H4 (cell line): ENCODE measurements at places on chromosomes 6 and 20. TPM values are rescaled to one million over a fixed set of nuclear protein-coding genes. Genes with fewer than 3 reads are reported as not detected.

DNA sequence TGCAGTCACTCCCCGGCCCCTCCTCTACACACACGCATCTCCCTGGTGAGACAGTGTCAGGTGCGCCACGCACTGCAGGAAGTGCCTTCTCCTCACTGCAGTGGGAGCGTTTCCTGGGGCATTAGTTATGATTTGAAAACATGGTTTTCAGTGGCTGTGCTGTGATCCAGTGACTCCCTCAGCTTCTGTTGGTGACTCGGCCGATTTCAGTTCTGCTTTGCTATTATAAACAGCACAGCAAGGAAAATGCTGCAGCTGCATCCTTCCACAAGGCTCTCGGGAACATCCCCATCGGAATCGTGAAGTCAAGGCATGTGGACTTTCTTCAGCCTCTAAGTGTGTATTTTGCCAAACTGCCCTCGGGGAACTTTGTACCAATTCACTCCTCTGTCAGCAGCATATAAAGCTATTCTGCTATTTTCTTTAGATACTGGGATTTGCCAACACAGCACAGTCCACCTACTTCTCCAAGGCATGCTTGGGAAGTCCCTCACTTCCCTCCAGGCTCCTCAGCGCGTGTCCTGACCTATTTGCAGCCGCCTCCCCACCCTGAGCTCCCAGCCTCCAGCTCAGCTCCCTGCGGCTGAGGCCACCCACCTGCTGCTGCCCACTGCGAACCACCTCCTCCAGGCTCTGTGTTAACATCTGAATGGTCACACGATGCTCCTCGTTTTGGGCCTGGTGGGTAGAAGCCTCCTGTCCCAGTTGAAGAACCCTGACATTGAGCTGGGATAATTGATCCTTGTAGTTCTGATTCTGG, 54.5 kb downstream of the GINS1 start:
- DNase-seq: no peak

GRCh38 chr6:50849796-50850180, 31.1 kb downstream of the TFAP2B start:
- no peak for DNase-seq

Gene LYRM4
- 31.5 and 33.0 TPM in 2 replicates for total RNA-seq

DNA sequence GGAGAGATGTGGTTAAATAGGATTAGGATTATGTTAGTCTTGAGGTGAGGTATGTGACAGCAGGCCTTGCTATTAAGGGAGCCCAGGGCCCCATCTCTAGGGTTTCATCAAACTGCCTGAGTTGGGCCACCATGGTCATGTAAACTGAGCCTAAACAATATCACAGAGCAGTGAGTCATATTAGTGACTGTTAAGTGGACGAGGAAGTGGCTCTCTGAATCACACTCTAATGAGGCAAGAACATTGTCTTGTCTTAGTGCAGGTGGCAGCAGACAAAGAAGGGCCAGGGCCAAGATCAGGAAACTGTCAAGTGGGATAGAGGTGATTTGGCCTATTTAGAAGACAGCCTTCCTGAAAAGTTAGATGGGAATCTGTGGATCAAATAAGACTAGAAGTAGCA, 23.1 kb downstream of the ENPP3 start:
- DNase-seq: no peak

Gene ATP9A
- 3.6 and 4.1 TPM in 2 replicates for total RNA-seq

DNA sequence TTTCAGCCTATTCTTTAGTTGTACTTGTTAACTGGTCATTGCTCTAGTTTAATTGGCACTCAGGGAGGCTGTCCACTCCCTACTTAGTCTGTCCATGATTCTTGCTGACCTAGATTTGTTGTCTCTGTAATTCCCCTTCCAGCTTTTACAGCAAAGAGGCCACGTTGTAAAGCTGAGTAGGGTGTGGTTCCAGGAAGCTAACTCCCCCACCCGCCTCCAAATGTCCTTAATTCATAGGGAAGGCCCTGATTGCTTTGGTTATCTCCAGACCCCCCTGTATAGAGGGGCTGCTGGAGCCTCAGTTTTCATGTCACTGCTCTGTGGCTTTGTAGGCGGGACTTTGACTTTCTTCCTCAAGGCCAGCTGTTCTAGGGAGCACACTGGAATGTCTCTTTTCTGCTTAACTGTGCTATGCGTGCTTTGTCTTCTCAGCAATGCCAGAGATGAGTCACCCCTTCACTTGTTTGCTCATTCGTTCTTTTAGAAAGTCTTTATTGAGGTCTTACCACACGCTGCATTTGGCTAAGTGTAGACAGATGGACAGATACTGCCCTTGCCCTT, 175.1 kb upstream of the JAG1 start:
- peak; percentile 93 for DNase-seq

DNA sequence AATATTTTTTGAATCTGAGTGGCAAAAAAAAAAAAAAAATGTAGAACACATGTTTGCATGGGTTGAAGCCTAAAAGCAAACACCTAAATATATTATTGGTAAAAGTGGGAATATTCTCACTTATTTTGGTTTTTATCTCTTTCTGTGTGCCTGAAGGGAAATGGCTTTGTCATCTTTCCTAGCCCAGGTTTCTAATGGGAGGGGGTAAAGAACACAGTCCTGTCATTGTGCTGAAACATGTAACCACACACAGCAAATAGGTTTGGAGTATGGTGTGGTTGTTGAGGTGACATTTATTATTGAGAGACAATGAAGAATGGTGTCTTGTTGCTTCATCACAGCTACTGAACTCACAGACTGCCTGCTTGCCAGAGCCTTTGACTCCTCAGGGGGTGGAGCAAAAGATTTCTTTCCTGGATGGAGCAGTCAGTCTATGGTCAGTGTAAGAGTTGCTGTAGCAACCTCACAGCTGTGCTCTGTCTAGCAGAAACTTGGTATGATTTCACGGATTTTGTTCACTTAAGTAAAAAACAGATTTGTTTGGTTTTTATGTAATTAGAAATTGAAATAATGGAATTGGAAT, 70.2 kb downstream of the CEP57L1 start:
- DNase-seq: peak; percentile 18

Gene PRSS16
- 3.4 and 5.2 TPM in 2 replicates for total RNA-seq

Gene NPEPL1
- 0.95 and 1.1 TPM in 2 replicates for total RNA-seq

Gene MAFB
- 0.25 and 0.39 TPM in 2 replicates for total RNA-seq

DNA sequence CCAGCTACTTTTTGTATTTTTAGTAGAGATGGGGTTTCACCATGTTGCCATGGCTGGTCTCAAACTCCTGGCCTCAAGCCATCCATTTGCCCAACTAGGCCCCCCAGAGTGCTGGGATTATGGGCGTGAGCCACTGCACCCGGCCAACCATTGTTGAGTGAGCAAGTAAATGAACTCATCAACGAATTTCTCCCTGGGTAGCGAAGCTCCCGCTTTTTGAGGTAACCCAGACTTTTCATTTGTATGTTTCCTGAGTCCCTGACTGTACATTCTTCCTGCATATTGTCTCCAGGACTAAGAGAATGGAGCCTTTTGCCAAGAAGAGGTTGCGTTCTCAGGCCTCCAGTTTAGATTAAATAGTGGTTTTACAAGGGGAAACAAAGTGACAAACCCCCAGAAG, 36.4 kb downstream of the RIPOR3 start:
- DNase-seq: no peak

Gene RAD21L1
- total RNA-seq: 0.12 TPM in 1 of 2 replicates, not detected in the other

DNA sequence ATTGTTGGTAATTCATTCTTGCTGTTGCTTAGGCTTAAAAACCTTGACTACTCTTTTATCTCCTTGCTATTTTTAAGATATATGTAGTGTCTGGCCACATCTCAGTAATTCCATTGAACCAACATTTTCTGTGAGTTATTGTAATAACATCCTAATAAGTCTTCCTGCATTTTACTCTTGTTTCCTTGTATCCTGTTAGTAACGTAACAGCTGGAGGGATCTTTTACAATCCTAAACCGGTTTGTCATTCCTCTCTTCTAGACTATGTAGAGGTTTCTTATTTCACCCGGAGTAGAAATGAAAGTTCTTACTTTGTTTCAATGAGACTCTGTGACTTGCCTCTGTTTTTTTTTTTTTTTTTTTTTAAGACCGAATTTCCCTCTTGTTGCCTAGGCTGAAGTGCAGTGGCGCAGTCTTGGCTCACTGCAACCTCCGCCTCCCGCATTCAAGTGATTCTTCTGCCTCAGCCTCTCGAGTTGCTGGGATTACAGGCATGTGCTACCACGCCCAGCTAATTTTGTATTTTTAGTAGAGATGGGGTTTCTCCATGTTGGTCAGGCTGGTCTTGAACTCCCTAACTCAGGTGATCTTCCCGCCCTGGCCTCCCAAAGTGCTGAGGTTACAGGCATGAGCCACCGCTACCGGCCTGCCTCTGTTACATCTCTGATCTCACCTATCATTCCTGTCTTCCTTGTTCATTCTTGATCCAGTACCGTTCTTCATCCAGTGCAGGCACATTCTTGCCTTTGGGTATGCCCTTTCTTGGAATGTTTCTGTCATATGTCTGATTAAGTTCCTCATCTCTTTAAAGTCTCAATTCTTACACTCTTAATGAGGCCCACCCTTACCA, 44.7 kb downstream of the NCOA3 start:
- DNase-seq: no peak

DNA sequence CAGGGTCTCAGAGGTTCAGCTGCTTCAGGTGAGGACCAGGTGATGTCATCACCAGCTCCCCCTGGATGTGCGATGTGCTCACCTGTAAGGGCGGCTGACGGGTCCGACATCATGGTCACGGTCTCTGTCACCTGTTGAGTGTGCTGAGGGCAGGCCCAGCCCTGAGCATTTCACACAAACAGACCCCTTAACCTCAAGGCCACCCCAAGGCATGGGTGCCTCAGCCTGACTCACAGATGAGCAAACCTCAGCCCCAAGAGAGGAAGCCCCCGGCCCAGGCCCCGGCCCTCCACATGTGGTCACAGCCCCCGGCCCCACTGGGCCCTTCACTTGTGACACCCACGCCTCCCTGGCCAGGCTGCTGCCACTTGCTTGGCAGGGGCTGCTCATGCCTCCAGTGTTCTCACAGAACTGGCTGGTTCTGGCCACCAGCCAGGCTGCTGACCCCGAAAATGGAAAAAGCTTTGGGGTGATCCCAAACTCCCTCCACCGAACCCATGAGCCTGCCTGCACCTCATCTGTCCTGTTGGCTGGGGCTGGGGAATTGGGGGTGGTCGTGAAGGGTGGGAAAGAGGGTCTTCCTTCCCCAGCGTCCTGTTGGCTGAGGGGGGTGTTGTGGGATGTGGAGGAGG, 33.3 kb downstream of the PRR18 start:
- no peak for DNase-seq

- DNase-seq: no peak
Measured at GRCh38 chr6:32993363-32993973, 15.9 kb downstream of the HLA-DOA start.

Gene RNF182
- total RNA-seq: 3.5 and 7.2 TPM in 2 replicates

DNA sequence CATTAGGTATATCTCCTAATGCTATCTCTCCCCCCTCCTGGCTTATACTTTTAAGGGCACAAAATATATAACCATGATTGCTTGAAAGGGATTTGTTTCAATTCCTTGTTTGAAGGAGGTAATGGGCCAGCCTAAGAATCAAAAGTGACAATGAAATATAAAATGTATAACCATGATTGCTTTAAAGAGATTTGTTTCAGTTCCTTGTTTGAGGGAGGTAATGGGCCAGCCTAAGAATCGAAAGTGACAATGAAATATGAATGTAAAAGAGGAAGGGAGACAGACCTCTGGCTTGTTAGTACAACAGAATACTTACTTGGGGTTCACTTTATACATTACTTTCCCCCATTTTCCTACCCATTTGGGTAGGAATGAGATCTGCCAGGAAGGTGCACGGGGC, 55.5 kb downstream of the FOXC1 start:
- no peak for DNase-seq

Gene SLC17A4
- total RNA-seq: not detected in 2 replicates

DNA sequence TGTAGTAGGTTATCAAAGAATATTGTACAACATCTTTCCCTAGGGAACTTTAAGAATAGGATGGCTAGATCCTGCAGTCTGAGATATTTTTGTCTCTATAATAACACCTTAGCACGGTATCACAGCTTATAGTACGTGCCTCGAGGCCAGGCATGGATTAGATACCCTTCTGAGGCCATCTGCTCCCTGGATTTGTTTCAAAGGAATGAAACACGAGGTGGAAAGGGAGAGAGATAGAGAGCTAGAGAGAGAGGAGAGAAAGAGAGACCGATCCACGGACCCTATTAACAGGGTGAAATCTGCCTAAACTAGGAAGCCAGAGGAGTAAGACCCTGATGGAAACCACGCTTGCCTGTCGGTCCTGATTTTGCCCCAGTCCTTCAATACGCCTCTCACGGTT, 92.5 kb downstream of the CD83 start:
- DNase-seq: no peak

Gene HCK
- not detected in 2 replicates for total RNA-seq

DNA sequence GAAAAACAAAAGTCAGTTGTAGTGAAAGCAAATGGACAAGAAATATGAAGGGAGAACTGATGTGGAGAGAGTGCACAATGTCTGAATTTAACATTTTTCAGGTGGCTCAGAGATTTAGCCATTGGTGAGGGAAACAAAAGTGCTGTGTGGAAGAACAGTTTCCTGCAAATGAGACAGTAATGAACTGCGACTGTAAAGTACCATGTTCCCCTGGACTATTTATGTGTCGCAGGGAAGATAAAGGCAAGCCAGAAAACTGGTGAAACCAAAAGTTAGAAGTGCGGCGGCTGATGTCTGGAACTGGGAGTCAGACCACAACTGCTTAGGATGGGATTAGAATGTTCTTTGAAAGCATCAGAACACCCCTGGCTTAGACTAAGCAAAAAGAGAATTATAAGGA, 905.1 kb upstream of the MAN1A1 start:
- no peak for DNase-seq

DNA sequence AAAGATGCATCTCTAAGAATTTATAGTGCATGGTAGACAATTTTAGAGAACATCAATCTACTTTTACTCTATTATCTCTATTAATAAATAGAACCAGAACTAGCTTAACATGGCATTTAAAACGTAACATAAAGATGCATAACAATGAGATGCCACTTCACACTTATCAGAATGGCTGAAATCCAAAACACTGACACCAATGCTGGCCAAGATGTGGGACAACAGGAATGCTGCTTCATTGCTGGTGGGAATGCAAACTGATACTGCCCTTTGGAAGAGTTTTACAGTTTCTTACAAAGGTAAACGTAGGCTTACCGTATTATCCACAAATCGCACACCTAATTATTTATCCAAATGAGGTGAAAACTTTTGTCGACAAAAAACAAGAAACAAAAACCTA, 95.2 kb downstream of the SESN1 start:
- DNase-seq: no peak

DNA sequence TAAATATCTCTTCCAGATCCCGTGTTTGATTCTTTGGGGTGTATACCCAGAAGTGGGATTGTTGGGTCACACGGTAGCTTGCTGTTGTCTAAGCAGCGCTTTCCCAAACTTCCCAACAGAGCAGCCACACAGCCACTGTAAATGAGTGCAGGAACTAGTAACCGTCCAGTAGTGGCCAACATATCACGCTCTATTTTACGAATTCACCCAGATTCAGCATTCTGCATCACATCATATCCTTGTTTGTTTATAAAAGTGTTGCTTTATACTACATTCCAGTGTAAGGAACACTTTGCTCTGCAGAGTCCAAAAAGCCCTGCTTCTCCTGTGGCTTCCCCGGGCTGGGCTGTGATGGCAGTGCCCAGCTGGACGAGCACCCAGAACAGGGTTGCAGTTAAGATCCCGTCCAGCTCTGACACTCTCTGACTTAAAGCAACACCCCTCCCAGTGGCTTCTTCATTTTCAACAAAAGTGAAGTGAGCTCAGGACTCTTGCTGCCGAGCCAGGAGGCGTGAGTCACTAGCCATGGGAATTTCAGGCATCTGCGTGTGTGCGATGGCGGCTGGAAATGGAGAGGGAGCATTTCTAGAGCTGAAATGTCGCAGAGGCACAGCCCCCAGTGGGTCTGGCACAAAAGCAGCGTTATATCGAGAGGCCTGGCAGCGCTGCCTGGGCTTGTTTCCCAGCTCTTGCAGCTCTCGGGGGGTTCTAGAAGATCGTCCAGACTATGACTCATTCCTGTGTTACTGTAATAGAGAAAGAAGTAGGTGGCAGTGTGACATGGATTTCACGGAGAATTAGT, 216.3 kb upstream of the ECI2 start:
- peak; percentile 89 for DNase-seq
